Epithelial cell of proximal tubule (primary cell): ENCODE measurements at places on chromosomes 7 and 10. TPM values are rescaled to one million over a fixed set of nuclear protein-coding genes. Genes with fewer than 3 reads are reported as not detected.
A peak's percentile ranks its signal among the peaks of the same experiment; 100 is the strongest.

DNA sequence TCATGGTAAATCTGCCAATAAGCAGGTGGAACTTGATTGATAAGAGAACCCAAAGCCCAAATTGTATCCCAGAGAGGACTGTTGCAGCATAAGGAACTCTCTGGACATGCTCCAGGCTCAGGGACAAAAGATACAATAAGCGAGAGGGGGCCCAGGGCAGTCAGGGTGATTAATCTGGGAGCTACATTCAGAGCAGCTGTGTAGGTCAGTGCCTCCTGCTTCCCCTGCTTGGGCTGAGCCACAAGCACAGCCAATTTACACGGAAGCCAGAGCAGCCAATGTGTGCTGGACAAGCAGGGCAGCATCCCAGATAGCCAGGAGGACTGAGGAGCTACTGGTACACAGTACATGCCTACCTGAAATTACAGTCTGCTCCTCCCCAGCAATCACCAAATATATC is 24.2 kb downstream of the MYPN start:
- DNase-seq = no peak

GRCh38 chr10:53899463-53900160 is 901.4 kb downstream of the PCDH15 start:
- no peak for DNase-seq

- DNase-seq = no peak
Measured at GRCh38 chr7:71650653-71651337, 518.9 kb downstream of the GALNT17 start.

GRCh38 chr10:118501637-118502440 is 93.6 kb downstream of the PRLHR start:
- peak; percentile 65 for DNase-seq

GRCh38 chr10:75431180-75432111 is at the start of gene LRMDA:
Gene LRMDA (plus strand): TSS chr10:75431624.
- no peak for DNase-seq

The OR2A42 gene
- total RNA-seq = not detected in 2 replicates

The TEX36 gene
- total RNA-seq = not detected in 2 replicates

The SFMBT2 gene
- total RNA-seq = 1.2 and 2.4 TPM in 2 replicates

The SPDYE2 gene
- not detected in 2 replicates for total RNA-seq

The LIPF gene
- not detected in 2 replicates for total RNA-seq
